ENCODE measurements at places on chromosomes 7 and 10.

- DNase-seq: no peak
These were observed 64.9 kb downstream of the SYPL1 start for GRCh38 chr7:106047184-106047583.

DNA sequence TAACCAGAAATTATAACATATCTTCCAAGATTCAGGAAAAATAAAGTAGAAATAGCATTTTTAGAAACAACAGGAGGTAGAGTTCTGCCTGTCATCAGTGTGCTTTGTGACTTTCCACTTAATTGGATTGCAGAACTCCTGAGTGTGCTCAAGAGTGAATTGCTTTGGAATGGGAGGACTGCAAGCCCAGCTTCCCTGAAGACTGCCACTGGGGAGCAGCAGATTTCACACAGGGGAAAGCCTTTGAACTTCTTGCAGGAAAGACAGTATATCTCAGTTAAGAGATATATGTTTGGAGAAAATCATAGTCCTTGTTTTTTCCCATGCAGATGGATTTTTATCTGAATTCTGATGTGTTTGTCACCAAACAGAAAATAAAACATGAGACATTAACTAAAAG lies 124.5 kb downstream of the TMEM168 start:
- DNase-seq: no peak

- no peak for DNase-seq
These were observed 241.5 kb upstream of the IGFBP3 start for GRCh38 chr7:46162609-46163008.

GRCh38 chr10:107232013-107232412 lies 67.5 kb upstream of the SORCS1 start:
- DNase-seq: no peak

- DNase-seq: no peak
These were observed 5.9 kb downstream of the AKR1B1 start for GRCh38 chr7:134452991-134453473.

- DNase-seq: no peak
These were observed 22.9 kb upstream of the DMTF1 start for GRCh38 chr7:87129332-87129731.

DNA sequence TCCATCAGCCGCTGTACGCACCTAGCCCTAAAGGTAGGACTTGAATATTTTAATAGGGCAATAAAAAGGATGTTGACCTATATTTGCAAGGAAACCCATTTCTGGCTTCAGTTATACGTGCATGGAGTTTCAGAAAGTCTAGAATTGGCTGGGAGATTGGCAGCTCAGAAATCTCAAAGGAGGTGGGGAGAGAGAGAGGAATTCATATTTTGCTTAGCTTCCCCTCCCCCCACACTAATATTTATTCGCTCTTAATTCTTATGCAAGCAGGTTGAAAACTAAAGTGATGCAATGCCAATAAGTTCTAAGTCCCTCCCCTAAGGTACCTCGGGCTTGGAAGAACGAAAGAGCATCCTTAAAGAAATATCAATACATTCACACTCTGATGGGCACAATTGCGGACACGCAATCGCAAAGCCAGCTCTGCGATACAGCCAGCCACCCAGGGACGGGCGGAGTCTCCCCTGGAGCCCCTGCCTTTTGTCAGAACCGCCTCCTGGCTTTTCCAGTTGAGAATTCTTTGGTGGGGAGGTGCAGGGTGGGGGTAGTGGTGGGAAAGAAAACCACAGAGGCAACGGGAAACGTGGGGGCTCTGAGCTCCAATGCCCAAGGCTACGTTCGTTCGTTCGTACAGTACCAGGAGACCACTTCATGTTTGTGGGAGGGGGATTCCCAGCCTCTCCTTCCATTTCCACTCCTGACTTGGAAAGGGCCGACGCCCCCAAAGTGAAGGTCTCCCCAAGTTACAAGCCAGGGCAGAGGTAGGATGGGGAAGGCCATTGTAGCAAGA lies 1.3 kb downstream of the SHH start:
- no peak for DNase-seq

DNA sequence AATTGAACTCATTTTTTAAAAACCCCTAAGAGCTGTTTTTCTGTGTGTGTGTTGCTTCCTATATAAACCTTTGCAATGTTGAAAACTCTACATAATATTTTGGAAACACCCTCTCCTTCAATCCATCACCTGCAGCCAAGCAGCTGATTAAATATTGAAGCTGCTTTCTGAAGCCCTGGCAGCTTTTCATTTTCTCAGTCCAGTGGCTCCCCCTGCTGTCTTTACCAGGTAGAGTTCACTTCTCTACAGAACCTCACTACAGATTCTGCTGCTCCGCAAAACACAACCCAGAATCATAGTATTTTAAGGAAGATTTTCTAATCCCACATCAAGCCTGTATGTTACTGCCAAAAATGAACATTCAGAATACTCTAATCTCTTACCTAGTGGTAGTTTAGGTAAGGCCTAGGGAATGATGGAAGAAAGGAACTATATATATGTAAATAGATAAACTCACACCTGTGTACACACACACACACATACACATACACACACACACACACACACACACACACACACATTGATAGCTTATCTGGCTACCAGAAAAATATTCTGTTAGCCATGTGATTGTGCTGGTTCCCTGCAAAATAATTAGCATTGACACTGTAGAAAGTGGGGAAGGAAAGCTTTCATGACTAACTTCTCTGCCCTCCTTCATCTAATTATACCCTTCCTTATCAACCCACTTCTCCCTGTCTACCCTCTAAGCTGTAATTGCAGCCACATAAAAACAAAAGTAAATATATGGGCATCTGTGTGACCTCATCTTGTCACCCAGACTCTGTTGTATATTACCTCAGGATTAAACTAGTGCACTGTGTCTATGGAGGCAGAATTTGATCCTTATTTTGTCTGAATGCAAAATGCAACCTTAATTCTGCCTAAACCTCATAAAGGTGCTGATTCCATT lies 229.5 kb upstream of the FZD1 start:
- DNase-seq: no peak

DNA sequence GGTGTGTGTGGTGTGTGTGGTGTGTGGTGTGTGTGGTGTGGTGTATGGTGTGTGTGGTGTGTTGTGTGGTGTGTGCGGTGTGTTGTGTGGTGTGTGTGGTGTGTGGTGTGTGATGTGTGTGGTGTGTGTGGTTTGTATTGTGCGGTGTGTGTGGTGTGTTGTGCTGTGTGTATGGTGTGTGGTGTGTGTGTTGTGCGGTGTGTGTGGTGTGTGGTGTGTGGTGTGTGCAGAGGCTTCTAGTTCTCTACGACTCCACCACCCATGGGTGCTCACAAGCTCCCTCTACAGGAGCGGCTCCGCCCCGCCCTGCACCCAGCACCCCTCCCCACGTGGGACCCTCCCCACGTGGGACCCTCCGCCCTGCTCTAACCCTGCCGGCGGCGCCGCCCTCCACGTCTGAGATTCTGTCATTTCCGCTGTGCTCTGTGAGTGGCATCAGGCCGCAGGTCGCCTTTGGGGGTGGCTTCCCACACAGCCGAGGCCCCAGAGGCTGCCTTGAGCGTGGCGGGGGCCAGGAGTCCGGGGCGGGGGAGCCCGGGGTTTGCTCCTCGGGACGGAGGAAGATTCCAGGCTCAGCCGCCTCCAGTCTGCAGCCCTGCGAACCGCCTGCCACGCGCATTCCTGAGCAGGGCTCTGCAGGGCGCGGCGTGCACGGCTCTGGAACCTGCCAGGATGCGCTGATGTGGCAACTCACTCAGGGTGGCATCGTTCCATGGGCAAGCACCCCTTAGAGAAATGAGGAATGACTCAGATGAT lies 37.0 kb upstream of the DNAJB6 start:
- peak; percentile 51 for DNase-seq

DNA sequence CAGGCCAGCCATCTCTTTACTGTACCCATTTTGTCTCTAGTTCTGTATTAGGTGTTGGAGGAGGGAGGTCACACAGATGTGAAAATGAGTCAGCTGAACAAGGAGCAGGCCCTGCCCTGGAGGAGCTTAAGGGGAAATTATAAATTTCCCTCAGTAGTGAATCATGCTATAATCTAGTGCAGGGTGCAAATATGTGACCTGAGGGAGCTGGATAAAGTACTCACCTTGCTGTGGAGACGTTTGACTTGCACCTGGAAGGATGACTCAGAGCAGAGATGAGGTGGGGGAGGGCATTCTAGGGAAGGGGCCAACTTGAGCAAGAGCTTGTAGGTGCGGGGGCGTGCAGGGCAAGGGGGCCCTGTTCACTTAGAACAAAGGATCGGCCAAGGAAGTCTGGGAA lies 610.6 kb downstream of the SDK1 start:
- no peak for DNase-seq

- DNase-seq: peak; percentile 59
These were observed 880 bp upstream of the ELN start for GRCh38 chr7:74026903-74027682.

- peak; percentile 10 for DNase-seq
These were observed 557 bp downstream of the CYTH3 start for GRCh38 chr7:6271694-6272440.

DNA sequence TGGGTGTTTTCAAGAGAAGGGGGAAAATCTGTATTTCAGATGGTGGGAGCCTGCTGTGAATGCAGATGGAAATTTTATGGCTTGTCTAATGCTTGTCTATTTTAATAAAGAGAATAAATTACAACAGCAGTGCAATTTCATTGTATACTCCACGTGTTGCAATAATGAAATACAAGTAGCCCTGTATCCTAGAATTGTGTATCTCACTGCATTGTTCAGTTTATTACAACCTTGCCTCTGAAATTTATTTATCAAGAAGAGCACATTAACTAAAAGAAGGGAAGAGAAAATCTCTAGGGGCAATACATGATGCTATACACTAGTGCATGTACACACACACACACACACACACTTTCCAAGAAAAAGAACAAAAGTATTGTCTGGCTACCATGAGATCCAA lies 21.8 kb downstream of the ANK3 start:
- no peak for DNase-seq

- DNase-seq: no peak
These were observed 260.1 kb downstream of the CREB5 start for GRCh38 chr7:28672397-28672797.

GRCh38 chr7:43868681-43869005 lies 674 bp downstream of the MRPS24 start:
- no peak for DNase-seq

- DNase-seq: no peak
These were observed 16.8 kb downstream of the SEMA3C start for GRCh38 chr7:80902019-80902418.

GRCh38 chr10:98253499-98253898 lies 14.5 kb downstream of the LOXL4 start:
- DNase-seq: no peak

- DNase-seq: no peak
These were observed 308.4 kb upstream of the KLF6 start for GRCh38 chr10:4093438-4093837.

DNA sequence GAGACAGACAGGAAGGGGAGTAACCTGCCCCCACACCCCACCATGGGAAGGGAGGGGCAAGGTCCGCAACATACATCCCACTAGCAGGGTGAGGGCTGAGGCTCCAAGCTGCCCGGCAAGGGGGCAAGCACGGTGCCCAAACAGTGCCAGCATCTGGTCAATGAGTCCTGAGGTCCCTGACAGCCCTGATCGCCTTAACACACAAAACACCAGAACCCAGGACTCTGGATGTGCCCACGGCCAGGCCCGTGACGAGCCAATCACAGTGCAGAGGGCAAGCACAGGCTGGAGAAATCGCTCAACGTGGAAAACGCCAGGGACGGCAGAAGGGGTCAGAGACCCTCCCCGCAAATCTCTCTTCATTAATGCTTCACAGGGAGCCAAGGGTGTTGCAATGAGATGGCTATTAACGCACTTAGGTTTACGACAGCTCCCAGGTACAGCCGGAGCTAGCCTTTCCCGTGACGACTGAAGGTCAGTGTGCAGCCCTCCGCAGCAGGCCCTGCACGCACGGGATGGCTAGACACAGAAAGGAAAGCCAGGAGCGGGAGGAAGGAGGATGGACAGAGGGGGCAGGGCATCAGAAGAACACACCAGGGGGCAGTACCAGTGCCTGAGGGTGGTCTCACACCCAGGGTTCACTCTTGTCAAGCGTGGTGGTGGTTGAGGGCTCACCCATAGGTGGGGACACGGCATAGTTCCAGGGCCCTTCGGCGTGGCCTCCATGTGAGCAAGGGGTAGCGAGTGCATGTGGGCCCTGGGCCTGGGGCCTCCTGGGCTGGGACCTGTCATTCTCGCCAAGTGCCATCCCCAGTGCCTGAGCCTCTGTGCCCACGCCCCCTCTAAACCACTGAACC lies 220.5 kb downstream of the MAD1L1 start:
- DNase-seq: no peak

Data from activated CD4-positive, alpha-beta T cell treated with anti-CD3 and anti-CD28 coated beads for 4 hours (primary cell).